ENCODE measurements at places on chromosomes 7 and 10.

GRCh38 chr10:116100984-116101383 lies 172.0 kb downstream of the GFRA1 start:
- no peak for DNase-seq

DNA sequence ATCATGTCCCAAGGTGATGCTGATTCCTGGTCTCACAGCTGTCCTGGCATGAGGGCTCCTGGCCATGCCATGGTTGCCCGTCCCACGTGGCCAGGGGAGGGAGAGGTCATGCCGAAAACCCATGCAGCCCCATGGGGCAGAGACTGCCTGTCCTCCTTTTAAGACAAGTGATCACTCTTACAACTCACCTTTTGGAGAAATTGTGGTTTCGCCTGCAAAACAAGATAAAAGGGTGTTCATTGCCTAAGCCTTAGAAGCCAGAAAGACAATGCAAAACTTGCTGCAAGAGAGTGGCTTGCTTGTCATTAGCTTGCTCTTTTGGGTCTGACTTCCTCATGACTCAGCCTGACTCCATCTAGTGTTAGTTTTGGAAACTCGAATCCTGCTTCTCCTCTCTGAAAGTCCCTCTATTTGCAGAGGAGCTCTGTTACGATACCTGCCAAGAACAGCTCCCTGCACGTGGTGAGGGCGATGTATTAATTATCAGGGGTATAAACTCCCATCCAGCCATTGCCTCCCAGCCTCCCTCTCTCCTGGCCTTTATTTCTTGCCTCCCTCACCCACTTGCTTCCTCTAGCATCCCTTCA lies 26.7 kb downstream of the TMEM273 start:
- DNase-seq = peak; percentile 44

GRCh38 chr10:59082249-59082648 lies 94.2 kb upstream of the PHYHIPL start:
- DNase-seq = no peak

DNA sequence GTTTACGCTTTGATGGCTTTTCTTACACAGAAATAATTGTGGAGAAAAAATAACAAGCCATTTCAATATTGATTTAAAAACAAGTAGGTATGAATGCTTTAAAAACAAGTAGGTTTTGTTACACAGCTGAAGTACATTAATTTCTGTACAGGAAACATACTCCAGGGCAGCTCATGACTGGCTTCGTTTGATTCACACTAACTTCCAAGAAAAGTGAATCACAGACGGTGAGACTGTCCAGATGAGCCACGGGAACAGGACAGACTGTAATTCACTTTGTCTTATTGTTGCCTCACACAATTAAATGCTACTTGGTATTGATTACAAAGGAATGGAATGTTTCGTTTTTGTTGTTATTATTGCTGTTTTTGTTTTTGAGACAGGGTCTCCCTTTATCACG lies 26.6 kb upstream of the SNX10 start:
- DNase-seq = no peak

DNA sequence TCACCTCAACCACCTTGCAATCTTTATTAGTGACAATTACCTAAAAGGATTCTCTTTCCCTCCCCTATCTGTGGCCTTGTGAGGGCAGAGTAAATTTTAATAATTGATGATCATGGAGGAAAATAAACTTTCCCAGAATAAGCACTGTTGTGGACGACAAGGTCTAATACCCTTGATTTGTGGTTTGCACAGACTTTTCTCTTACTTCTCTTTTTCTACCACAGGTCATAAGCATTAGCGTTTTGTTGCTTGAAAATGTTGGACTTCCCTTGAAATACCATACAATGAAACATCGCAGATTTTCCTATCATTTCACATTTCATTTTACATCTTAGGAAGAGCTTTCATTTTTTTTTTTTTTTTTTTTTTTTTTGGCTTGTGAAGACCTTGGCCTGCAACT lies 188.1 kb upstream of the TMEM72 start:
- no peak for DNase-seq

DNA sequence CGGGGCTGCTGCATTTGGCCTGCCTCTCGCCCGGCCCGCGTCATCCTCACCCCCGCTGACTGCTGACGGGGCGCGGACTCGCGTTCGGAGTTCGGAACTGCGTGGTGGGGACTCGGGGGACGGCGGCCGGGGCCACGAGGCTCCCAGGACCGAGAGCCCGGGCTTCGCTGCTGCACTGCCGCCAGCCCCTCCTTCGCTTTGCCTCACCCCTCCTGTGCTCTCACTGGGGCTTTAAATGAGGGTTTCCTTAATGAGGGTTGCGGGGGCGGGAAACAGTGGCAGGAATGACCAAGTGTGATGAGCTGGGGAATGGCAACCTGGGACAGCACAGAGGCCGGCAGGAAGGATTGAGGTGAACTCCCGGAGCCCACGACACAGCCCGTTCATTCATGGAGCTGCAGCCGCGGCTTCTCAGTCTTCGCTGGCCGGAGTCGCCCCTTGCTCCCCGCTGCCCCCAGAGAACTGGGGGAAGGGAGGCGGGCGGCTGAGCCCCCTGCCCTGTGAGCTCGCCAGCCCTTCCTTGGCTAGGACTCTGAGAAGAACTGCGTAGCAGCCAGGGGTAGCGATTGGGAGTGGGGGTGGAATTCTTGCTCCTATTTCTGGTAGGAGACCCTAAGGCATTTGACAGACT lies 1.5 kb upstream of the LRRC4 start:
- no peak for DNase-seq

- DNase-seq = no peak
Observed at GRCh38 chr10:14056610-14057332, 274.0 kb downstream of the FRMD4A start.

DNA sequence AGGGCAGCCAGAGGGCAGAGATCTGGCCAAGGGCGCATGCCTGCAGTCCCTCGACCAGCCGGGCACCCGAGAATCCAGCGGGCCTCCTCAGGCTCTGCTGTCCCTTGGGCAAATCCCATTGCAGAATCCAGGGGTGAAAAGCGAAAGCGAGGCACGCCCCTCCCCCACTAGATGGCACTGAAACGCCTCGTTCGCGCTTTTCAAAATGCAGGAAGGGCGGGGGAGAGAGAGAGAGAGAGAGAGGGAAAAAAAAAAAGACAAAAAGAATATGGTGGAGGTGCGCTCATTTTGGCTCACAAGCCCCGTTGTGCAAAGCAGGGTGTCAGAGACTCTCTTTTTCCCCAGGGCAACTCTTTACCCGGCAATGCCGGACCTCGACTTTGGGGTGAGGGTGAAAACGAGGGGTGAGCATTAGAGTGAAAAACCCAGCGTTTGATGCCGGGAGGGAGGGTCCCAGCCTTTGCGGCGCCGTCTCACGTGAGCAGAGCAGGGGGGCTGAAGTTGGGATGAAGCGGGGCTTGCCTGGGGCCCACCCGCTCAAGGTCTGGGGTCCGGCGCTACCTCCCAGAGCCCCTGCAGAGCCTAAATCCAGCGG lies 2.5 kb upstream of the TMEM178B start:
- peak; percentile 70 for DNase-seq

Measured in Caco-2 (cell line).